Activated CD4-positive, alpha-beta T cell treated with anti-CD3 and anti-CD28 coated beads, Interleukin-2, amount 10 ng/mL, durations not matched to agents 7 days and 5 days (primary cell): ENCODE measurements at places on chromosomes 3 and 15. TPM values are rescaled to one million over a fixed set of nuclear protein-coding genes. Genes with fewer than 3 reads are reported as not detected.

GRCh38 chr15:32840507-32841245 lies 122.9 kb downstream of the GREM1 start:
- DNase-seq: no peak

DNA sequence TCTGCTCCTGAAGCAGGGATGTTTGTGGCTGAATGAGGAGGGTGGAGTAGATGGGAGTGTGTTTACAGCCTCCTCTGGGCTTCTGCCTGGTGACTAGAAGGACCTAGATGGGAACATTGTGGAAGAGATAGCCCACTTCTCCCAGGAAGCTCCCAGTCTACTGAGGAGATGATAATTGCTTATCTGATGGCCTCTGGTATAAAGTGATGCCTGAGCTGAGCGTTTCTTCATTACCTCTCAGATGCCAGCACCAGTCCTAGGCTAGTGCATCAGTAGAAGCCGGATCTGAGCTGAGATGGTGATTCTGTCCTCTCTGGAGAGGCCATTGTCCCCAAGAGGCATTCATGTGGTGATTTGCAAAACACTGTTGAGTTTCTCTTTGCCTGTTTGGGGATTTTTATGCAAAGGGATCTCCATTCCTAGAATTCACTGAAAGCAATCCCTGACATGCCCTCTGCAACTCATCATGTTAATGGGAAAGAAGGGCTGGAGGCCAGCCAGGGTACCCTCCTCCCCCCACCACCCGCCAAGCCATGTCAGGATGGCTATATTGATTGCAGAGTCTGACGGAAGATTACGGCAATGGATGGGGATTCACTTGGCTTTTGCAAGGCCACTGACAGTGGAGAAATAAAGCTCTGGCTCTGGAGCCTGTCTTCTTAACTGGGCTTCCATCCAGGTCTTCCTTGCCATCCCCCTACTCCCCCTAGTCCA lies 166.4 kb upstream of the ROPN1 start:
- no peak for DNase-seq

DNA sequence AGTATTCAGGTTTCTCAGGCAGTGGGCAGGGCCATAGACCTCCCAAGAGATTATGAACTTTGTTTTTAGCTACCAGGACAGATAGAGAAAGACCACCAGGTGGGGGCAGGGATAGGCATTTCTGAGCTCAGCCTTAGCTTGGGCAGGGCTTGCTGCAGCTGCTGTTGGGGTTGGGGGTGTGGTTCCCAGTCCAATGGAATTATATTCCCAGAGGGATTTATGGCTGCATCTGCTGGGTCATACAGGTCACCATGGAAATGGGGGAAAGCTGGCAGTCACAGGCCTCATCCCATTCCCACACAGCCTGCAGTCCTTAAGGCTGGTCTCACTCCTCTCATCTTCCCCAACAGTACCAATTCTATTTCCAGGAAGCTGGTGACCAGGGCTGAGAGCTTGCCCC lies 144.6 kb upstream of the ZPLD1 start:
- no peak for DNase-seq

- no peak for DNase-seq
Measured at GRCh38 chr3:195251336-195252065, 19.5 kb downstream of the XXYLT1 start.

The PARP15 gene
- total RNA-seq: 40.9 TPM

The COL7A1 gene
- total RNA-seq: 1.3 TPM

- no peak for DNase-seq
Measured at GRCh38 chr3:152772674-152773225, 62.2 kb upstream of the P2RY1 start.

- no peak for DNase-seq
Measured at GRCh38 chr3:119826711-119827608, 45.1 kb downstream of the NR1I2 start.

DNA sequence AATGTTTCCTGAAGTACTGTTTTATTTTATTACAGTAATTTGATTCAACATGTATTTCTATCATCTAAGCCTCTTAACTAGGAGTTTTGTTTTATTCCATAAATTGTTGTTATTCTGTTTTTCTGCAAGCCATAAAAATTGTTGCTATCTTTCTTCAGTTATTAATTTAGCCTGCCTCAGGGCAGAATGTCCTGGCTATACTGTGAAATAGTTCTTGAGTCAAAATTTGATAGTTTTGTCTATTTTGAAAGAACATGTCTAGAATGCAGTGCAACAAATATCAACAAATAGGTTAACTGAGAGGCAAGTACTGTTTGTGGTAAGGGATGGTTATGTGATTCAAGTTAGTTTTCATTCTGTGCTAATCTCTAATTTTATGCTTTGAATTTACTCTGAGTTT lies 63.9 kb downstream of the PPARG start:
- no peak for DNase-seq

DNA sequence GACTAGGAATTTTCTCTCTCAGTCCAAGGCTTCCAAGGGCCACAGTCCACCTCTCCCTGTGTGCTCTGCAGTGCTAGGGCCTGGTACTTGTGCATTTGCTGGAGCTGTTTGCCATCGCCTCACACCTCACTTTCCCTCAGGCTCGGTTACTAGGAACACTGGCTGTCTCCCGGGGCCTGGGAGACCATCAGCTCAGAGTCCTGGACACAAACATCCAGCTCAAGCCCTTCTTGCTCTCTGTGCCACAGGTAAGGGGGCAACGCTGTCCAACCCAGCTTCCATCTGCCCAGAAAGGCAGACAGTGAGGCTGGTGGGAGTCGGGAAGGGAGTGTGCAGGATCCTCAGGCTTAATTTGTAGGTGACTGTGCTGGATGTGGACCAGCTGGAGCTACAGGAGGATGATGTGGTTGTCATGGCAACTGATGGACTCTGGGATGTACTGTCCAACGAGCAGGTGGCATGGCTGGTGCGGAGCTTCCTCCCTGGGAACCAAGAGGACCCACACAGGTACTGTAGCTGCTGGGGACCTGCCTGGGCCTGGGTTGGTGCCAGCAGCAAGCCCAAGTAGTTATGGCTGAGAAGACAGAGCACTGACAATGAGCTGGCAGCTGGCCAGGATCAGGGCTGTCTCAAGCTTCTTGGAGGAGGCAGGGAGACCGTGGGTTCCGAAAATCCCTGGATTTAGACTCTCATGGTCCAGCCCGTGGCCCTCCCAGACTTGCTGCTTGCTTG lies 3.4 kb downstream of the PPM1M start:
- no peak for DNase-seq

The ACOX2 gene
- total RNA-seq: not detected

DNA sequence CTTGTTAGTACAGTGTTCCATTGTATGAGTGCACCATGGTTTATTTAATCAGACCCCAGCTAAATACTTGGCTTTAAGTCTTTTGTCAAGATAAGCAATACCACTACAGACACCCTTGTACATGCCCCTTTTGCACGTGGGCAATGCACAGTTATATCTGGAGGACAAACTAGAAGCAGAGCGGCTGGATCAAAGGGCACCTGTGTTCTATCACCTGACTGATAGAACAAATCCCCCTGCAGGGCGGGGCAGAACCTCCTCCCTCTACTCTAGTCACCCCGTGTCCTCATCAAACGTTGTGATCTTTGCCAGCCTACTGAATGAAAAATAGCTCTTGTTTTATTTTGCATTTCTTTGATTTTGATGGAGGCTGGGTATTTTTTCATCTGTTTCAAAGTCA lies 314.9 kb downstream of the TLE3 start:
- peak; percentile 26 for DNase-seq

- DNase-seq: no peak
Measured at GRCh38 chr3:122977746-122978466, 49.7 kb downstream of the SEMA5B start.

DNA sequence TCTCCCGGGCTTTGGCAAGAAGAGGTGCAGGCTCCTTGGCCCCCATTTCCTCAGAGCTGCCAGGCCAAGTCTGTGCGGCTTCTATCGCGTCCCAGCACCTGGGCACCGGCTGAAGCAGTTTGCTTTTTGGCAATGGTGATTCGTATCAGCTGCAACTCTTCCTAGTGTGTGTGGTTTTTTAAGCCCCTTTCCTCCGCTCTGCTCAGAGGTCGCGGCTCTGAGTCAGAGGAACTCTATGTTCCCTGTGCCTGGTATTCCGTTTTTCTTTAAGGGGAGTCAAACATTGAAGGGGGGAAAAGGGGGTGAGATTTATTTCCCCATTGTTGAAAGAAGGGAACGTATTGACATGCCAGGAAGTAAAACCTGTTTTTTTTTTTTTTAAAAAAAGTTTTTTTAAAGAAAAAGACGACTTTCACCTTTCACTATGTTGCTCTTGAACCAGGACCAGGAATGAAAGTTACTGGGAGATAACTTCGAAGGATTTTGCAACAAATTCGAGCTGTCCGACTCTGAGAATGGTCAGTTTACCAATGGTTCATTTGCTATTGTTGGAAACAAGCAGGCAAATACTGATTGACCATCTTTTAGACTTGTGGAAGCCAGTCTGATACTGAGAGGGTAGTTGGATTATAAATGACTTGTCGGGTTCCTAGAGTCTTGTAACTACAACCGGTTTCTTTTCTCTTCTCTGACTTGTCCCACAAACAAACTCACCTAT lies 1.1 kb downstream of the ARMC8 start:
- DNase-seq: no peak

DNA sequence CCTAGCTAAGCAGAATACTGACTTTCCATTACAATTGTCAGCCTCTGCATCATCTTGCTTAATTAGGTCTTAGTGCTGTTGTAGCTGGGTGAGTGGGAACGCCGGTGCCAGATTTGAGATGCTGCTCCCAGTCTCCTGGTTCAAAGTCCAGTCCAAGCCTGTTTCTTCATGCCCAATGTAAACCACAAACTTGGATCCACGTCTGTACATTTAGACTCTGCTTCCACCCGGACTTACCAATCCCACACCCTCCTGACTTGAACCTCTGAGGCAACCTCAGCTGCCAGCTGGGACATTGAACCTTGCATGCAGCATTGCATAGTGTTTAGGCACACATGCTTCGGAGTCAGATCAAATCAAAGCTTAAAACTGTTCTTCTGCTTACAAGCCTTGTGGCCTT lies 43.0 kb downstream of the BCL2L10 start:
- no peak for DNase-seq

DNA sequence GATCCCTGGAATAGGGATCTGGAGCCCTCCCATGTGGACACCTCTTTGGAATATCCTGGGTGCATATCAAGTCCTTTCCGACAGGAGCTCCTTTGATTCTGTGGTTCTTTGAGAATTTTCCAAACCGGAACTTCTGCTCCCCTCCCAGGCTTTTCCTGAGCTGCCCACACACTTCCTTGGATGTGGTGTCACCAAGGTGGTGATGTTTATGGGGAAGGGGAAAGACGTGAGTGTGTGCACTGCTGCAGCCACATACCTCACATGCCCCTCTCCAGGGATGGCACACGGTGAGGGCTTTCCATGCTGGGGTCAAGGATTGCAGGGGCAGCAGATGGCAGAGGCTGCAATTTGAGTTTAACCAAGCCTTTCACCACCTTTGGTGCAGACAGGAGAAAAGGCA lies 27.9 kb upstream of the PSTPIP1 start:
- DNase-seq: no peak

- DNase-seq: peak; percentile 15
Measured at GRCh38 chr3:168249550-168250414, 154.1 kb upstream of the GOLIM4 start.

DNA sequence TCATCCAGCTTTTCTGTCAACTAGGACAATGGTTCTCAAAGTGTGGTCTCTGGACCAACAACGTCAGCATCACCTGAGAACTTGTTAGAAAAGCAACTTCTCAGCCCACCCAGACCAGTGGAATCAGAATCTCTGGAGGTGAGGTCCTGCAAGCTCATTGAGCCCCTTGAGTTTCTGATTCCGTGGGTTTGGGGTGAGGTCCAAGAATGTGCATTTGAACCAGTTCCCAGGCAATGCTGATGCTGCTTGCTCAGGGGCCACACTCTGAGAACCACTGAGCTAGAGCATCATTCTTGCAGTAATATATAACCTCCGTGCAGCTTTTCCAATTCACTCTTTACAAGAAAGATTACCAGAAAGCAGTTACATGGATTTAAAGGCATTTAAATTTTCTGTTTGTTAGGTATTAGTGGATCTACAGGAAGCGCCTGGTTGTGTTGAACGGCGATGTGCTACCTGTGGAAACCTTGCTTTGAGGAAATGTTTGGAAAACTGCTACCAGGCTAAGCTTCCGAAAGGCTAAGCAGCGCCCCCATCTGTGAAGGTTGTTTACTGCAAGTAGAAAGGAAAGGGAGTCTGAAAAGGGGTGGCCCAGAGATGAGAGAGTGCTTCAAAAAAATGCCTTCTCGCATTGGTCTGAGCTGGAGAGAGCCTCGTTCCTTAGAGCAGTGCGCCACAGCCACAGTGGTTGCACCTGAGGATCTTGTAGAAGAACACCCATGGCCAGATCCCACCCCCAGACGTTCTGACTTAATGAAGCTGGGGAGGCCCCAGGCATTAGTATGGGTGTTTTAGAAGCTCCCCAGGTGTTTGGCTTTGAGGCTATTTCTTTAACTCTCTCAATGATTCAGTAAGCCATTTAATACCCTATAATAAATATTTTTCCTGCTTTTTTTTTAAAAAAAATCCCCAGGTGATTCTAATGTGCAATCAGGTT lies 50.0 kb downstream of the RLBP1 start:
- DNase-seq: peak; percentile 24

The RAB43 gene
- total RNA-seq: 59.1 TPM

The GCSAM gene
- 9.3 TPM for total RNA-seq

DNA sequence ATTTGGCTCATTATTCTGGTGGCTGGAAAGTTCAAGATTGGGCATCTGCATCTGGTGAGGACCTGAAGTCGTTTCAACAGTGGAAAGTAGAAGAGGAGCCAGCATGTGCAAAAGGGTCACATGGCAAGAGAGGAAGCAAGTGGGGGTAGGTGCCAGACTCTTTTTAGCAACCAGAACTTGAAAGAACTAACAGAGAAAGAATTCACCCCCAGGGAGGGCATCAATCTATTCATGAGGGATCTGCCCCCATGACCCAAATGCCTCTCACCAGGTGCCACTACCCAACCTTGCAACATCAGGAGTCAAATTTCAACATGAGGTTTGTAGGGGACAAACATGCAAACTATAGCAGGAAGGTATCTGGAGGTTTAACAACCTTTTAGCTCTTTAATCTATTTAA lies 10.3 kb upstream of the RYK start:
- no peak for DNase-seq

GRCh38 chr15:98369081-98369716 lies 279.1 kb upstream of the IGF1R start:
- no peak for DNase-seq

The TMEM207 gene
- total RNA-seq: not detected

The ATP2B2 gene
- not detected for total RNA-seq

- DNase-seq: no peak
Measured at GRCh38 chr3:177620073-177620472, 422.8 kb upstream of the TBL1XR1 start.

The SLC2A2 gene
- not detected for total RNA-seq

The OR5K2 gene
- not detected for total RNA-seq

GRCh38 chr15:49495993-49496753 lies 73.1 kb downstream of the FGF7 start:
- DNase-seq: no peak

- DNase-seq: no peak
Measured at GRCh38 chr15:69462030-69462492, 9.4 kb downstream of the RPLP1 start.

The ISL2 gene
- total RNA-seq: 0.82 TPM

- DNase-seq: no peak
Measured at GRCh38 chr15:81015621-81016488, 15.1 kb downstream of the TLNRD1 start.

The CD47 gene
- total RNA-seq: 161 TPM
